ENCODE measurements at places on chromosomes 3 and 15.

DNA sequence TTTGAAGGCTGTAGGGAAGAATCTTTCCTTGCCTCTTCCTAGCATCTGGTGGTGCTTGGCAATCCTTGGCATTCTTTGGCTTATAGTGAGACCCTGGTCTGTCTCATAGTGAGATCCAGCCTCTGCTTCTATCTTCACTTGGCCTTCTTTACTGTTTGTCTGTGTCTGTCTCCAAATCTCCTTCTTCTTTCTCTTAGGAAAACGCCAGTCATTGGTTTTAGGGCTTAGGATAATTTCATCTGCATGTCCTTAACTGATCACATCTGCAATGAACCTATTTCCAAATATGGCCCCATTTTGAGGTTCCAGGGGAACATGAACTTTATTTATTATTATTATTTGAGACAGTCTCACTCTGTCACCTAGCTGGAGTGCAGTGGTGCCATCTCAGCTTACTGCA is 25.8 kb downstream of the KAT2B start:
- no peak for DNase-seq

- DNase-seq: no peak
Observed at GRCh38 chr3:192155194-192155593, 572.1 kb downstream of the FGF12 start.

DNA sequence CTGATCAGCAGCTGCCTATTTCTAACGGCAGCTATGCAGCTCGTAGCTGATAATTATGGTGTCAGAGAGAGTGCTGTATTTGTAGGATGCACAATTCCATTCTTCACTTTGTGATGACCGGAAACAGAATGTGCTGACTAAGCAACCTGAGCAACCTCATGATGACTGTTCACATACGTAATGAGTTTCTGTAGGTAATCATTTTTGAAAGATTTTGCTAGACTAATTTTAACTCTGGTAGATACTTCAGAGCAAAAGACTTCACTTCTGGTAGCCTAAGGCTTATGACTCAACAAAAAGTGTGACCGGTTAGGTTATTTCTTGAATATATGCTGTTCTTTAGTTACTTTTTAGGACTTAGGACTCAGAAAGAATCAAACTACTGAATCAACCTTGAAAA is 567.7 kb downstream of the NAALADL2 start:
- DNase-seq: no peak

- DNase-seq: no peak
Observed at GRCh38 chr3:114756506-114757279, 390.4 kb downstream of the ZBTB20 start.

DNA sequence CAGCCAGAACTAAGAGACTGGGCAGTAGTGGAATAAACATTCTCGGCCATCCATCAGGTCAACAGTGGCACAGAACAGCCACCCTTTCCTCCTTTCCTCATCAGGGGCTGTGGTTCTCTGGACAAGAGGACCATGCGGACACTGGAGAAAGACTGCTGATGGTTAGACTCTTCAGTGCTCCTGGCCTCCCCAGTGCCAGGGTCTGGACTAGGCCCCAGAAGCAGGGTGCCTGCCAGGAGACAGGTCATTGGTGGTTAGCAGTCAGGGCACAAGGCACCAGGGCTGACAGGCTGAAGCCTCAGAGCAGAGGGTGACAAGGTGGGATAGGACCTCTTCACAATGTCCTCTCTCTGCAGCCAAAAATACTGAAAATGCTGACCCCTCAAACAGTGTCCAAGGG is 30.1 kb downstream of the POC1A start:
- DNase-seq: no peak

DNA sequence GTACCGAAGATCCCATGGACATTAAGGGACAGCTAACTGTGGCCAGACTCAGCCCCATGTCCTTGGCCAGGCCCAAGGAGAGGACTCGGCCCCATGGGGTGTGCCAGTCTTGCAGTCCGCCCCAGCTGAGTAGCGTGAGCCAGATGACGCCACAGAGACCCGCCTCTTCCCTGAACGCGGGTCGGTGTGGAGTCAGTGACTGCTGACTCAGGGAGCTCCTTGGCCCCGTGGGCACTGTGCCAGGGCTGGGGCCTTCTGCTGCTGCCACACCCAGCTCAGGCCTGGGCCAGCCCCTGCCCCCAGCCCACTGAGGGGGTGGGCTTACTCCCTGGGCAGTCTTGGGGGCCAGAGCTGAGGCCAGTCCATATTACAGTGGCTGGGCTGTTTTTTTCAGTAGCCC is 52.8 kb downstream of the PLXNA1 start:
- DNase-seq: no peak

- no peak for DNase-seq
Observed at GRCh38 chr3:175212896-175213295, 353.8 kb downstream of the NAALADL2 start.

DNA sequence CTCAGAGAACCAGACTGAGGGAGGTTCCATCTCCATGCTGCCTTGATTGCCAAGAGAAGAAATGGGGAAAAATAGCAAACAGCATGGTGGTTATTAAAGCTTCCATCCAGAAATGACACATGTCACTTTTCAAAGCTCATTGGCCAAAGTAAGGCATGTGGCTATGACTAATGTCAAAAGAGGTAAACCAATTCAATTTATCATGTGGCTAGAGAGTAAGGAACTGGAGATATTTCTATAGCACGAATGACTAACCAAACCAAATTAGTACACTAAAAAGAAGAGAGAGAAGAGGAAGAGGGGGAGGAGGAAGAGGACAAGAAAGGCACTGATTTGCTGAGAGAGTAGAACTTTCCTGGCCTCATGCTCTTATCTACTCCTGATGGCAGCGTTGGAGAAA is 115.2 kb upstream of the SLC6A11 start:
- DNase-seq: no peak
